ENCODE measurements at places on chromosomes 2 and 18.

GRCh38 chr2:10413991-10414451 is 34.1 kb downstream of the ODC1 start:
- no peak for DNase-seq

DNA sequence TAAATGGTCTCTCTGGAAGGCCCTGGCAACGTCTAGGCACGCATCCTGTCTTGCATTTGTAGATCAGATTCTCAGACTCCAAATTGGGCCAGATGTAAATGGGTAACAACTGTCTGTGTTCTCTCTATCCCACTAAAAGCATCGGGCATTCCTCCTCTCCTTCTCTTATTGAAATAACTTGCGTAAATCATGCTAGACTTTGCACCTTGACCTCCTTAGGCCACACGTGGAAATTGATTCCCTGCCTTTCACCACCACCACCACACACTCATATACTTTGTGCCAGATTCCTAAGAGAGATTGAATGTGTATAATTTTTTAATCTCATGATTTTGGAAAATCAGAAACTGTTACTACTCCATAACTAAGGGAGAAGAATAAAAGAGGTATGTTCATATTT is 21.3 kb downstream of the MAPRE3 start:
- DNase-seq: no peak

- no peak for DNase-seq
Observed at GRCh38 chr2:123453046-123453700, 571.9 kb upstream of the CNTNAP5 start.

GRCh38 chr2:68853915-68854314 is 17.3 kb downstream of the BMP10 start:
- DNase-seq: no peak

GRCh38 chr2:177397481-177398289 is 5.1 kb downstream of the AGPS start:
- no peak for DNase-seq

- DNase-seq: no peak
Observed at GRCh38 chr2:30181176-30181575, 34.4 kb downstream of the YPEL5 start.

Data from hypothalamus (tissue), 51 donors.